ENCODE measurements at places on chromosomes 1 and 21.

DNA sequence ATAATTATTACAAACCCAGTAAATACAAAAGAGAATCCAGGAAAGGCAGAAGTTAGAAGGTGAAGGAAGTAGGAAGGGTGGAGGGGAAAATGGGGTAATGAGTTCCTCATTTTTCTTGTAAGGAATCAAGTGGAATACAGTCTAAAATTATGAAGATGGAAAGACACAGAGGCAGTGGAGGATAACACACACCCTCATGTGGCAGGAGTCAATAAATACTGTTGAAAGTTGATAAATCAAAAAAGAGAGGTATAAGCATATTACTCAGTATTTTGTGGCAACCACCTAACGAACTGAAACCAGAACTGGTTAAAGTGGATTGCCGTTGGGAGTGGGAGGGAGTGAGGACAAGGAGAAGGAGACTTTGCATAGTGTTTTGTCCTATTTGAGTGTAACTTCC lies 78.6 kb upstream of the SLC44A3 start:
- no peak for DNase-seq

GRCh38 chr1:107344836-107345235 lies 204.0 kb downstream of the NTNG1 start:
- DNase-seq, result no peak

DNA sequence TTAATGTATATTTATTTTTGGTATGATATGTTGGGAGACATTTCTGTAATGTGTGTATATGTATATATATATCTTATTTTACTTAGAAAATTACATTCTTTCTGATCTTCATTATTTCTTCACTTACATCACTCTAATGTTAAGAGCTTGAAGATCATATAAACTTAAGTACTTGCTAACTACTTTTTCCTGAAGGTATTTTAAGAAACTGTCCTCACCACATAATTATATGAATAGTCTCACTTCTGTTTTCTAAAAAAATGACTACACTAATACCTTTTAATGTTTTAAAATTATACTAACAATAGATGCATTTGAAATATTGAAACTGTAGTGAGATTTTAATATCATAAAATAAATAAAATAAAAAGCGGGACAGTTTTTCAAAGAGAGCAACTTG lies 377.1 kb downstream of the LRRIQ3 start:
- DNase-seq, result no peak

DNA sequence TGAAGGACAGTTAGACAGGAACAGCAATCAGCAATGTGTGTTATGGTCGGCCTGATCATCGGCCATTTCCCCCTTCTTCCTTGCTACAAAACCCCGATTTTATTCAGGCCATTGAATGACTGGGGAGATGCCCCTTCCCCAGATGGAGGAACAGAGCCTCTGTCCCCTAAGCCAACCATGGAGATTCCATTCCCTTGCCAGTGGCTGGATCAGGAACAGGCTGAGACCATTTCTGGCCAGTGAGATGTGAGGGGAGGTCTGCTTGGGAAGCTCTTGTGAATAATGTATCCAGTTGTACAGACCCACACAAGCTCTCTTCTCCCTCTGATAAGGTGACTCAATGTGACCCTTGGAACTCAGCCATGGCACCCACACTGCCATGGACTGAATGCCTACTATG lies 7.7 kb downstream of the CSRP1 start:
- DNase-seq, result no peak

DNA sequence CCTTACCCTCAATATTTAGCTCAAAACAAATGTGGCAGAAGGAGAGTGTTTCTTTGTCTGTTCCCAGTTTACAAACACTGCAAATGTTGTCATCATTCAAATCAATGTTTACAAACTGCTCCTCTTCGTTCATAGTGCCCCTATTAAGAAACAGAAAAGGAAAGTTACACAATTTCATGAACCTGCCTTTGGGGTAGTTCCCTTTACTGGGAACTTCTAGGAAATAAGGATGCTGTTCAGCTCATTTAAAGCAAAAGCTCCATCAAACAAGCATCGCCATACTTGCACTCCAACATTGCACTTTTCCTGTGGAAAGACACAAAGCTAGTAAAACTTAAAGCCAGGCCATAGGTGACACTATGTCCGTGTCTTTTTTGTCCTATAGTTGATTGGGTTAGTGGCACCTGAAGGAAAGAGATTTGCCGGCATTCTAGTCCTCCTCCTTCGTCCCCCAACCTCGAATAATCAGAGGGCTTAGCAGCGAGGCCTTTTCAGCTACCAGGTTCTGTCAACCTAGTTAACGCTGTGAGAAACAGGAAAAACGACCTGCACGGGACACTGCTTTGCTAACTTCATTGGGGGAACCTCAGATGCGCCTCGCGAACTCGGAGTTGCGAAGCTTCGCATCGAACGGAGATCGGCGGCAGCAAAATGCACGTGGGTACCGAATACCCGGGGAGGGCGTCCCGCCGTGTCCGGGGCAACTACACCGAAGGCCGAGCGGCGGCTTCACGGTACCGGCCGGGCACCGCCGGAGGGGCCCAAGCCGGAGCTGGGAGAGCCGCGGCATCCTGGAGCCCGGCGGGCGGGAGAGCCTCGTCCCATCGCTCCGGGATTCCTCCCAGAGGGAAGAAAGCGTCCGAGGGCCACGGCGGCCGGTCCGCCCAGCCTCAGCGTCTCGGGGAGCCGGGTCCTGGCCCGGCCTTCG lies 706 bp downstream of the C21orf91 start:
- DNase-seq, result peak; percentile 23

GRCh38 chr21:39189857-39190604 lies 6.8 kb upstream of the PSMG1 start:
- no peak for DNase-seq

- no peak for DNase-seq
Measured at GRCh38 chr1:8477166-8477982, 159.5 kb downstream of the SLC45A1 start.

DNA sequence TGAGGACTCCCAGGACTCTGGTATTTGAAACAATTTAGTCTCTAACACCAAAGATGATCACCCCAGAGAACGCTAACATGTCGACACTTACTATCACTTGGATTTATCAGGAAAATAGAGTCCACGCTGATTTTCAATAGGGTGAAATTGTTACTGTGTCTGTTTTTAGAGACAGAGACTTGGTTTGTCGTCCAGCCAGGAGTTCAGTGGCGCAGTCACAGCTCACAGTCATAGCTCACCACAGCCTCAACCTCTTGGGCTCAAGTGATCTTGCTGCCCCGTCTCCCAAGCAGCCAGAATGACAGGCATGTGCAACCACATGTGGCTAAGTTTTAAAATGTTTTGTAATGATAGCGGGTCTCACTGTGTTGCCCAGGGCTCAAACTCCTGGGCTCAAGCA lies 5.3 kb downstream of the SSU72 start:
- no peak for DNase-seq

Data from stimulated activated CD8-positive, alpha-beta memory T cell treated with anti-CD3 and anti-CD28 coated beads, Interleukin-15, amount 100 ng/mL, for 1 hour (primary cell).